ENCODE measurements at places on chromosomes 16 and 17.

- DNase-seq: no peak
Observed at GRCh38 chr16:17235147-17235815, 235.5 kb downstream of the XYLT1 start.

DNA sequence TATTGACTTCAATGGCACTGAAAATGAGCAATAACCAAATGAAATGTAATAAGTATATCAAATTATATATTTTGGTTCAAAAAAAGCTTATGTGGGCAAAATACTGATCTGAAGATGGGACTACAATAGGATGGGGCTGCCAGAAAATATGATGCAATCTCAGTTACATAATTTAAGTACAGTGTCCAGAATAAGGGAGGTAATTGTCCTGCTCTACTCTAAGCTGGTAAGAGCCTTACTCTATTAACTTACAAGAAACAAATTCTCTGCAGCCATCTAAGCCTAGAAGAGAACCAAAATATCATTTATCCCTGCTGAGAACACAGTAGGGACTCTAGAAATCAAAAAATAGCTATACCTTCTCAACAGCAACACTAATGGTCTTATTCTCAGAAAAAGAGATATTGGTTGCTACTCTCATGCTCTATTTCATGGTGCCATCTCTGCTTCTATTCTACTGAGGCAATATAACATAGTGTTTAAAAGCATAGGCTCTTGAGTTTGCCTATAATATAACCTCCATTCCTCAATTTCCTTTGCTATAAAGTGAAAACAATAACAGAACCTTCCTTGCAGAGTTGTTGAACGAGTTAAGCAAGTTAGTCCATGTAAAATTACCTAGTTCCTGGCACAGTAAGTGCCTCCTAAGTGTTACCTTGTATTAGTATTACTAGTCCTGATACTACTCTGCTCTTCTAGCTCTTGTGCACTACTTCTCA lies 19.9 kb downstream of the NQO1 start:
- DNase-seq: no peak

DNA sequence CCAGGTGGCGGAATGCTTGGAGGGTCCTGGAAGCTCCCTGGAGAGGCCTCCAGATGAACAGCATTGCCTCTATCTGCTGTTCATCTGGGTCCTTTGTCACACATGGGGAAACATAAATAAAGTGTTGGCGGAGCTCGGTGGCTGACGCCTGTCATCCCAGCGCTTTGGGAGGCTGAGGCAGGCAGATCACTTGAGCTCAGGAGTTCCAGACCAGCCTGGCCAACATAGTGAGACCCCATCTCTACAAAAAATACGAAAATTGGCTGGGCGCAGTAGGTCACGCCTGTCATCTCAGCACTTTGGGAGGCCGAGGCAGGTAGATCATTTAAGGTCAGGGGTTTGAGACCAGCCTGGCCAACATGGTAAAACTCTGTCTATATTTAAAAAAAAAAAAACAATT lies 2.2 kb downstream of the MYADML2 start:
- DNase-seq: no peak

DNA sequence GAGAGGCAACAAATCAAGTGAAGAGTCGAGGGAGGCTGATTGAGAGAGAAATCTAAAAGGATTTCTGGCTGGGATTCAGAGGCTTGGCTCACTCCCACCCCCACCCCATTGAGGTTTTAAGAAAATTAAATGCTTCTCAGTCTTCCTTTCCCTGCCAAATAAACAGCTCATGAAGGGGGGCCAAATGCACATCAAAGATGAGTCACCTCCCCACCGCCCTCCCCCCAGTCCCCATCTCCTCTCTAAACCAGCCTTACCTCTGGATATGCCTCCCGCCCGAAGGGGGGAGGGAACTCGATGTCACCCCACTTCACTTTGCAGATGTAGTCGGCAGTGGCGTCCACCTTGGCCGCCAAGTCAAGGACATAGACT lies 11.6 kb downstream of the ACLY start:
- no peak for DNase-seq

- DNase-seq: no peak
Observed at GRCh38 chr16:6149031-6149430, 1051.4 kb upstream of the EEF2KMT start.

- DNase-seq: no peak
Observed at GRCh38 chr17:29827179-29827578, 102.8 kb downstream of the SSH2 start.

GRCh38 chr17:51674579-51675255 lies 414.4 kb downstream of the UTP18 start:
- DNase-seq: no peak

GRCh38 chr16:71425746-71426068 lies 16.1 kb downstream of the TLE7 start:
- DNase-seq: no peak

- DNase-seq: no peak
Observed at GRCh38 chr17:32903774-32904673, 23.9 kb upstream of the TMEM98 start.

DNA sequence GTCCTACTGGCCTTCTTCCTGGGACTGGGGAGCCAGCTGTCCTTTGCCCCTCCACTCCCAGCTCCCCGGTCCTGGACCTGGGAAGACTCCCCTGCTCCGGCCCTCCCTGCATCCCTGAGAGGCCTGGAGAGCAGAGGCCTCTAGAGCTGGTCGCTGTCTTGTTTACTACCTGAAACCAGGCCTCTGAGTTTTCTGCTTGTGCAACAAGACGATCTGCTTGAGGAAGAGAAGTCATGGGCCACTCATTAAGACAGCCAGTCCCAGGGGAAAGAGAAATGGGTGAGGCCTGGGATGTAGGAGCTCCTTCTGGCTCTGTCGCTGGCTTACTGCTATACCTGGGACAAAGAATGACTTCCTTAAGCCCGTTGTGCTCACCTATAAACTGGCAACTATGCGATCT lies 29.8 kb upstream of the GPRC5C start:
- DNase-seq: no peak

GRCh38 chr16:48862087-48862532 lies 252.1 kb upstream of the N4BP1 start:
- DNase-seq: no peak

DNA sequence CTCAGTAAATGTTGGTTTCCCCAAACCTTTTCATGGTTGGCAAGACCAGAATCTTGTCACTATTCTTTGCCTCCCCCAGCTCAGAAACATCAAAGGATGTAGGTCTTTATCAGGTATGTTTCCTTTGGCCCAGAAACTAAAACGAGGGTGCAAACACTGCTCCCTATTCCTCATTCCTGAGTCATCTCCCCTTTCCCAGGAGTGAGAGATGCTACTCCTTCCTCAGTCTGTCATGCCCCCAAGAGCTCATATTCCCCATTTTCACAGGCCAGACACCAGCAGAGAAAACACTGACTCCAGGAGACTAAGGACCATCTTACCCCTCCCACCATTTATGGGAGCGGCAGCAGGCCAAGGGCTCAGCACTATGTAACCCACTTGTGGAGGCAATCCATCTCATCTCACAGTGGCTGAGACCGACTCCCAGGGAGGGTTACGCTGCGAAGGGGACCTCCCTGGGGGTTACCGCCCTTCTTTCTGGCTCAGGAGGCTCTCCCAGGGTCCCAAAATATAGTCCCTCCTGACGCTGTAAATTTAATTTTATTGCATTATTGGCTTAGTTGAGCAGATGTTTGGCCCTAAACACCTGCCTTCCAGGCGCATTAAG lies 1.5 kb downstream of the GEMIN4 start:
- no peak for DNase-seq

- no peak for DNase-seq
Observed at GRCh38 chr16:84537491-84538151, 33.2 kb upstream of the MEAK7 start.

GRCh38 chr17:57628421-57628820 lies 116.7 kb downstream of the CCDC182 start:
- no peak for DNase-seq

DNA sequence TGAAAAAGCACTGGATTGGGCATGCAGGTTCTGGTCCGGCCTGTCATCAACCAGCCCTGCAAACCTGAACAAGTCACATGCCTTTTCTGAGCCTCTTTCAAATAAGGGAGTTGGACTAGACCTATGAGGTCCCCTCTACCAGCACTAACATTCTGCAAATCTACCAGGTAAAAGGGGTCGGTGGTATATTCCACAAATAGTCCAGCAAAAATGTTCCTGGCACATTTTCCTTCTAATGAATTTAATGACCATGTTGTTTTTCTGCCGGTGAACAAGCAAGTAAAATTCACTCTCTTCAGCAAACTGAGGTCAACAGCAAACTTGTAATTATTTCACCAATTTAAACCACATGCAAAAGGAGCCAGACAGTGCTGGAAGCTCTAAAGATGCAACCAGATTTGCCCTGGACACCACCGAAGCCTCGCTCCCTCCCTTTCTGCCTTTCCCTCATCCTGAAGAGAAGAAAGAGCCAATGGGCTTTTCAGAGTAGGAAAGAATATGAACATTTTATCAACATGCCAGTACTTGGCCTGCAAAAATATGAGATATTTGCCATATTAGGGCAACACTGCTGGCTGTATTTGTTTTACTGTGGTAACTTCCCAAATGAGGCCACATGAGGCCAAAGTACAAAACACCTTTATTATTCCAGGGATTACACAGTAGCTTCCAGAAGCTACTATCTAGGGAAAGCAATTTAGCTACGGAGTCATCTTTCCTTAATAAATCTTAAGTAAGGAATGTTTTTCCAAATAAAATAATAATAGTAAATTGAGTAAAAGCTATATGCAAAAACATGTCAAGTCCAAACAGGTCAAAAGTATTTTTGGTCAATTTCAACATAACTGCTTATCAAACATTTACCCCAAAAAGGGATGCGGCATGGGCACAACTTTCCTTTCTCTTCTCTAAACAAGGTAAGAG lies 45.0 kb downstream of the USP31 start:
- DNase-seq: no peak

DNA sequence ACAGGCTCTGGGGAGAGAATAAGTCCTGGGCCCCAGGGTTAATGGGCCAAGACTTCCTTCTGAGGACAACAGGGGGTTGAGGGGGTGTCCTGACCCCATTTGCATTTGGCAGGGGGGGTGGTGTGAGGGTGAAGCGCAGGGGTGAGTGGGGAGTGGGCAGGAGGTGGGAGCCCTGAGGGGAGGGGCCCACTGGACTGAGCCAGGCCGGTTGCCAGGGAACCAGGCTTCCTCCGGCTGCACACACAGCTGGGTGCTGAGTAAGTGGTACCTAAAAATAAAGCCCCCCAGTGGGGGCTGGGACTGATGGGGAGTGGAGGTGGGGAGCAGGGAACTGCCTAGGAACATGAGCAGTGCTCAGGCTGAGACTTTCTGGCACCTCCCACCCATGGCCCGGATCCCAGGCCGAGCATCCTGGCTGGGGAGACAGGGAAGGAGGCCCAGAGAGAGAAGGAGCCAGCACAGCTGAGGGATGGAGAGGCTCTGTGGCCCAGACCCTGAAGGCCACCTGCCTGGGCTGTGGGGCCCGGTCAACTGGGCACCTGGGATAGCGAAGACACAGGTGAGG lies 7.5 kb upstream of the RASD1 start:
- DNase-seq: no peak

Measured in NCI-H2107 (cell line).